Activated CD4-positive, alpha-beta memory T cell treated with anti-CD3 and anti-CD28 coated beads, Interleukin-2, amount 10 ng/mL, durations not matched to agents 7 days and 5 days (primary cell): ENCODE measurements at places on chromosomes 6 and 20. TPM values are rescaled to one million over a fixed set of nuclear protein-coding genes. Genes with fewer than 3 reads are reported as not detected.

Gene RBM12
- 115 TPM for total RNA-seq

Gene ADGRF5
- total RNA-seq, result not detected

Gene SLPI
- total RNA-seq, result 0.45 TPM

Gene HSPA1L
- total RNA-seq, result 2.8 TPM

Gene PLN
- not detected for total RNA-seq

Gene PMEPA1
- total RNA-seq, result 0.76 TPM

Gene LY6G6C
- not detected for total RNA-seq

Gene HLA-DQB1
- total RNA-seq, result 74.4 TPM

Gene NOTCH4
- 0.15 TPM for total RNA-seq

Gene CRISP2
- not detected for total RNA-seq

Gene HSD17B8
- total RNA-seq, result 13.0 TPM

Gene RIPOR3
- total RNA-seq, result not detected

Gene TGM3
- not detected for total RNA-seq

Gene IL17F
- 12.6 TPM for total RNA-seq
